ENCODE measurements at places on chromosomes 12 and 14. TPM values are rescaled to one million over a fixed set of nuclear protein-coding genes. Genes with fewer than 3 reads are reported as not detected.

DNA sequence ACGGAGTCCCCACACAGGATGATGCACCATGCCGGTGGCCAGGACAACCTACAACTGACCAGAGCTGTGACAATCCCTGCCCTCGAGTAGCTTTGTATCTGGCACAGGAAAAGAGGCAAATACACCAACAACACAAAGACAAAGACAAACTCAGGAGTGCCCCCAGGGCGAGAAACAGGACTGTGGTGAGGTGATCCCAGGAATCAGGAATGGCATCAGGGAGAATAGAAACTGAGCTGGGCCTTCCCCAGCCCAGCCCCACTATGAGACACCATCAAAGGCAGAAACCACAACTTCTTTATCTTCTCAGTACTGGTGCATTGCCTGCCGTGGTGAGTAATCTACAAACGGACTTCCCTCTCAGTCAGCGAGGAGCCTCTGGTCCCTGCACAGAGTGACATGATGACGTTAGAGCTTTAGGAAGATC lies 157.7 kb downstream of the TTC7B start:
- no peak for DNase-seq

- no peak for DNase-seq
These were observed 584 bp upstream of the DDHD1 start for GRCh38 chr14:53153702-53154112.

GRCh38 chr14:22928237-22929103 lies 706 bp downstream of the PRMT5 start:
- no peak for DNase-seq

DNA sequence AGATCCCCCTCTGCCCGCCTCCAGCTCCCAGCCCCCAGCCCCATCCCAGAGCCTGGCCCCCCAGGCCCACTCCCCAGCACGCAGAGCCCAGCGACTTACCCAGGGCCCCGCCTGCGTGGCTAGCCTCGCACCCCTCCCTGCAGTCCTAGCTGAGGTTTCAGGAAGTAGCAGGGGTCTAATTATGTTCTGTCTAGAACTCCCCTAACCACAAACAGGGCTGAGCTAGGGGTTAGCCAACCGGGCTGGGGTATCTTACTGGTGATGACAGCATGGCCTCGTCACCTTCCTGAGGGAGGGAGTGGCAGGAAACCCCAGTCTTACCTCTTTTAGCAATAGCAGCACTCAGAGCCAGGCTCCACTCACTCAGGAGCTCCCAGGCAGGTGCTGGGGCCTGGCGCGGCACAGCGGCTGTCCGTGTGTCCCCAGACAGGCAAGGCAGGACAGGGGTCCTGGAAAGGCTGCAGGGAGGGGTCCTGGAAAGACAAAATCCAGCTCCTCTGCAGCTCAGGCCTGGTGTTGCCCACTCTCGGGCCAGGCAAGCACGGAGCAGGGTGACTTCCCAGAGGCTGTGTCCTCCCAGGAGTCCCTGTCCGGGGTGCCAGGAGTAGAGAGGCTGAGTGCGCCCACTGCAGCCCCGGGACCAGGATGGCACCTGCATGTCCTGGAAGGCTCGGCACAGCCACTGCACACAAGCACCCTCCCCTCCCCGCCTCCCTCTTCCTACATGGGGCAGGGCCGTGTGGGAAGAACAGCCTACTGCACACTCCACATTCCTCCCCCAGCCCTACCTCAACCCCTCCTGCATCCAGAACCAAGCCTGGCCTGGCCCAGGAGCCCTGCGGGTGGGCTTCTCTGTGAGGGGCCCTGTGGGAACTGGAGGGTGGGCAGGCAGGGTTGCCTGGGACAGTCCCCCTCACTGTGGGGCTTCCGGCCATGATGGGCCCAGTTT lies at the start of gene GPR132:
GPR132 (minus strand) TSS at position 151 of the 949 bp plus-strand sequence. CDS start 10,010 bp downstream, outside the sequence.
- DNase-seq: peak; percentile 92

- no peak for DNase-seq
These were observed 59.0 kb downstream of the GAS2L3 start for GRCh38 chr12:100632445-100632892.

DNA sequence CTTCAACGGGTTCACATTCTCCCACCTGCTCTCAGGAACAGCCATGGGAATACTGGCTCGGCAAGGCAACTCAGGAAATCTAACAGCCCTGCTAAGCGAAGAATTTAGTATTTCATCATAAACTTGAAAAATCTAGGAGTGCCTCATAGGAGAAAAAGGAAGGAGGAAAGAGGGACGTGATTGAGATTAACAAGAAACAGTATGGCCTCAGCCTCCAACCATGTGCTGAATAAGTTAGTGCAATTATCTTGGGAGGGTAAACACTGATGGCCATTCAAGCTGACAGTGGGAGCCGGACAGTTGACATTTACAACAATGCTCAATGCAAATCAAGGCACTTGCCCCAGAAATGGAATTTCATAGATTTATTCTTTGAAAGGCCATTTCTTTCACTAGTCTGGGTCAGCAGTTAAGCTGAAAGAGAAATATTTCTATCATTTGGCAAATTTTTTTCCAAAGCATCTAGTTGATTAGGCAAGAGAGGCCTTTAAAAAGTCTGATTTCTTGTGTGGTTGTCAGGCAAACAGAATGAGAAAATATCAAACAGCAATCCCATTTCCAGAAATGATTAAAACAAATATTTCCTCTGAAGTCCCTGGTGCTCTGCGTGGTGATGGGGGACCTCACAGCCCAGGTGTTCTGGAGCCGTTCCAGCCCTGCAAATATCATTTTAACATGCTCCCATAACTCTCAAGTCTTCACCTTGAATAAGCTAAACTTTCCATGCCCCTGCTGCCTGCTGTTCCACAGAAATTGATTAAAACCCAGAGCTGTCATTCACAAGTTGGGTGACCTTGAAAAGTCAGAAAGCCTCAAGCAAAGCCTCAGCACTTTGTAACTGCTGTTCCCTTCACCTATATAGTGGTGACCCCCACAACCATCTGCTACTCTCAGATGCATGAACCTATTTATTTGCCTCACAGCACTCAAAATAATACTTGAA lies 121.6 kb downstream of the PHLDA1 start:
- no peak for DNase-seq

DNA sequence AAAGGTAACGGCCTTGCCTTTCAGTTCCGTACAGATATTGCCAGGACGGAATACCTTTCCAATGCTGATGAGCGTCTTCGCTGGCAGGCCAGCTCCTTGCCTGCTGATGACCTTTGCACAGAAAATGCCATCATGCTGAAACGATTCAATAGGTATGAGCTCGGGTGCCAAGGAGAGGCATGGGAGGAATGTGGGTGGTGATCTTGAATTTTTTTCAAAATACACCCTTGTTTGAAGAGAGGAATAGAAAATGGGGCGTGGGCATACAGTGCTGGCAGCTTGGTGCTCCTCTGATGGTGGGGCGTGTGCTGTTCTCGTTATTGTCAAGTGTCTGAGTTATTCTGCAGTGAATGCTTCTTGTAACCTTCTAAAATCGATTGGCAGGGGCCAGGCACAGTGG lies 52.5 kb downstream of the HSP90AA1 start:
- no peak for DNase-seq

DNA sequence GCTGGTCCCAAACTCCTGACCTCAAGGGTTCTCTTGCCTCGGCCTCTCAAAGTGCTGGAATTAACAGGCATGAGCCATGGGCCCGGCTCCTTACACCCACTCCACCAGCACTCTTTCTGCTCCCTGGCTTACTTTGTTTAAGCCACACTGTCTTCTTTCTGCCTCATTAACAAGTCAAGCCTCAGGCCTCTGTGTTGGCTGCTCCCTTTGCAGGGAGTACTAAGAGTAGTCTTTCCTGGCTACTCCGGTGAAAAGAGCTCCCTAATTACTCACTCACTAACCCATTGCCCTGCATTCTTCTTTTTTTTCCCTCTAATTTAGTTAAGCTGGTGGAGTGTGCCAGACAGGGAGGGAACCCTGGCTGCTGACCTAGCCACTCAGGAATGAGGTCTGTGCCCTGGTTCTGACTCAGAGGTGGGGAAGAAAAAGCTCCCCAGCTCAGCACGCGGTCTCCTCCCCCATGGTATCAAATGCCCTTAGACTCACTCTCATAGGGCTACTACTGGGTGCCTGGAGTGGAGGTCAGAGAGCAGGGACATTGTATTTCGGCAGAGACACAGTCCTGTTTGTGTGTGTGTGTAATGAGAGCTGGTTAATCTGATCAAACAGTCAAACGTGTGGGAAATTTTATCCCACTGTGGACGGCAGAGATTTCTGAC lies 19.8 kb downstream of the GALNT6 start:
- no peak for DNase-seq

DNA sequence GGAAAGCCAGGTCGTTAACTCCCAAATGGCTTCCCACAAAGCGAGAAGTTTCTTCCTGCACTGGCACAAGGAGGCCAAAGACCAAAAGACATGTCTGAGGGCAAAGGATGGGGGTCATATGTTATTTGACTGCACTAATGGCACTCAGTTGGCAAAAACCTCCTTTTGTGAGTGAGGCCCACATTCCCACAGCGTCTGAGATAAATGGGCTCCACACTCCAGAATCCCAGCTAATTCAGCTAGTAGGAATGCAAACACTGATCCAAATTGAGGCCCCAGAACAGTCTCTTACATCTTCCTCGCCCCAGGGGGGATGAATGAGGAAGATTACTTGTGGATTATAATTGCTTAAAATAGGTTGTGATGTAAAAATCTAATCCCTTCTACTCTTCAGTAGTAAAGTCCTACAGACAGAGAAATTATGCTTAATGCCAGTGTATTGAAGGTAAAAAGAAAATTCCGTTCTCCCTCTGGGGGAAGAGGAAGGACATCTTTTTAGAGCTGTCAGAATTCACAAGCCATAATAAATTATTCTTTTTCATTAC lies 86.4 kb upstream of the PIWIL1 start:
- DNase-seq: no peak

GRCh38 chr12:53506881-53507602 lies at the start of gene NPFF:
Gene NPFF, minus strand, starts transcription at chr12:53507484. Its CDS starts 10 bp downstream, at chr12:53507474.
- DNase-seq: no peak

GRCh38 chr12:25384893-25385248 lies 134.1 kb upstream of the KRAS start:
- DNase-seq: no peak

- DNase-seq: no peak
These were observed 48.8 kb upstream of the KRR1 start for GRCh38 chr12:75560167-75560566.

DNA sequence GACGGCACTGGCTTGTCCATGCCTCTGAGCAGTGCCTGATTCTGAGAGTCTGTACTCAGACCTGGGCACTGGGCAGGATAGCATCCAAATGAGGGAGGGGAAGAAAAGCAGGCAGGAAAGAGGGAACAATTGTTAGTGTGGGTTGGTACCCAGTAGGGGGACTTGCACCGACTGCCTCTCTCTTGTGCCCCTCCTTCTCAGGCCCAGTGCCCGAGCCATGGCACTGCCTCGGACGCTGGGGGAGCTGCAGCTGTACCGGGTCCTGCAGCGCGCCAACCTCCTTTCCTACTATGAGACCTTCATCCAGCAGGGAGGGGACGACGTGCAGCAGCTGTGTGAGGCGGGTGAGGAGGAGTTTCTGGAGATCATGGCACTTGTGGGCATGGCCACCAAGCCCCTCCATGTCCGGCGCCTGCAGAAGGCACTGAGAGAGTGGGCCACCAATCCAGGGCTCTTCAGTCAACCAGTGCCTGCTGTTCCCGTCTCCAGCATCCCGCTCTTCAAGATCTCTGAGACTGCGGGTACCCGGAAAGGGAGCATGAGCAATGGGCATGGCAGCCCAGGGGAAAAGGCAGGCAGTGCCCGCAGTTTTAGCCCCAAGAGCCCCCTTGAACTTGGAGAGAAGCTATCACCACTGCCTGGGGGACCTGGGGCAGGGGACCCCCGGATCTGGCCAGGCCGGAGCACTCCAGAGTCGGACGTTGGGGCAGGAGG lies 2.2 kb downstream of the NAB2 start:
- DNase-seq: no peak

GRCh38 chr14:76320486-76320885 lies 55.5 kb upstream of the ESRRB start:
- DNase-seq: no peak

- no peak for DNase-seq
These were observed 47.6 kb upstream of the SLC2A13 start for GRCh38 chr12:40153432-40153831.

GRCh38 chr14:102264355-102264754 lies 40.6 kb downstream of the MOK start:
- DNase-seq: no peak

- no peak for DNase-seq
These were observed 126.6 kb downstream of the BCAT1 start for GRCh38 chr12:24822121-24822899.

GRCh38 chr12:107331912-107332311 lies 238.6 kb upstream of the CRY1 start:
- no peak for DNase-seq

DNA sequence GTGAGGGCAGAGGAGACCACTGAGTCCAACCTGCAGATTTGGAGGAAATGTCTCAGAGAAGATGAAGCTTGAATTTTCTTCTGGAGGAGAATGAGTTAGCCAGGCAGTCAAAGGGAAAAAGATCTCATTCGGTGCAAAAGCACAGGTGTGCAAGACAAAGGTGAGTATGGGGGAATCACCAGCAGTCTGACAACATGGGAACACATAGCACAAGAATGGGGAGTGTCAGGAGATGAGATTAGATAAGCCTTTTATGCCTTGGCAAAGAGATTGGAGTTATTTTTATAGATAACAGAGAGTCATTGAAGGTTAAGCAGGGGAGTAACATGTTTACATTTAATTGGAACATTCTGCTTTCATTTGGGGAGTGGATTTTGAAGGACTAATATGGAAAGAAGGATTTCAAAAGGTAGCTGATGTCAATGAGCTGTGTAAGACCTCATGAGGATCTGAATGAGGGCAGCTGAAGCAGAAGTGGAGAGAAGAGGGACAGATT lies 171.3 kb upstream of the NTF3 start:
- no peak for DNase-seq

- DNase-seq: no peak
These were observed 1123.0 kb downstream of the VRK1 start for GRCh38 chr14:97920201-97920600.

GRCh38 chr12:57738661-57739237 lies at the start of gene AGAP2:
Gene AGAP2, minus strand, starts transcription at chr12:57738742. Its CDS starts 496 bp downstream, at chr12:57738246.
- no peak for DNase-seq

GRCh38 chr12:9221483-9221882 lies 13.3 kb upstream of the PZP start:
- DNase-seq: no peak

SLC10A1 gene
- total RNA-seq: not detected

LYSET gene
- 7.9 TPM for total RNA-seq

RAB5B gene
- 92.3 TPM for total RNA-seq

MMP19 gene
- total RNA-seq: not detected

GLTP gene
- total RNA-seq: 29.5 TPM

NOXRED1 gene
- total RNA-seq: 1.2 TPM

FAM186B gene
- 0.65 TPM for total RNA-seq

GCH1 gene
- 29.2 TPM for total RNA-seq

WNT1 gene
- total RNA-seq: 0.70 TPM

PTPRR gene
- not detected for total RNA-seq

CIROP gene
- not detected for total RNA-seq
